ENCODE measurements at places on chromosomes 7 and 10. TPM values are rescaled to one million over a fixed set of nuclear protein-coding genes. Genes with fewer than 3 reads are reported as not detected.

DNA sequence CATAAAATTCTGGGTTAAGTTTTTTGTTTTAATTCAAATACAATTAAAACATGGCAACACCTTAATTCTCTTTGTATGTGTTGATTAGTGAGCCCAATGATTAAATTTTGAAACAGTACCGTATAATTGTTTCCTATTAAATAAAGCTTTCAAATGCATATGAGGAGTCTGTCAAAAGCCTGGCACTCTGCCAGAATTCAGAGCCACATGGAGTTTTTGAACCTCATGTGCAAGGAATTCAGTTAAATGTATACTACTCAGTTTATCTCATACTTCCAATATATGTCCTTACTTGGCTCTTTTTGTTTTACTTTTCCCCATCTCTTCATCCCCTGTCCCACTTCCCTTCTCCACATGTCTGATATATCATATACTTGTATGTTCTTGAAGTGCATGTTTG is 165.6 kb upstream of the FAM3C start:
- DNase-seq: no peak
- no peak overlapping the region for H3K27ac ChIP-seq
- no peaks in the 10 kb centered on the region for H3K36me3 ChIP-seq
- H3K4me1 ChIP-seq: no peaks in the 10 kb centered on the region
- H3K27me3 ChIP-seq: no peaks in the 10 kb centered on the region

GRCh38 chr10:129387258-129387525 is 79.8 kb upstream of the MGMT start:
- H3K36me3 ChIP-seq: no peaks in the 10 kb centered on the region
- H3K27me3 ChIP-seq: no peaks in the 10 kb centered on the region
- no peak overlapping the region for H3K27ac ChIP-seq
- no peaks in the 10 kb centered on the region for H3K4me1 ChIP-seq

DNA sequence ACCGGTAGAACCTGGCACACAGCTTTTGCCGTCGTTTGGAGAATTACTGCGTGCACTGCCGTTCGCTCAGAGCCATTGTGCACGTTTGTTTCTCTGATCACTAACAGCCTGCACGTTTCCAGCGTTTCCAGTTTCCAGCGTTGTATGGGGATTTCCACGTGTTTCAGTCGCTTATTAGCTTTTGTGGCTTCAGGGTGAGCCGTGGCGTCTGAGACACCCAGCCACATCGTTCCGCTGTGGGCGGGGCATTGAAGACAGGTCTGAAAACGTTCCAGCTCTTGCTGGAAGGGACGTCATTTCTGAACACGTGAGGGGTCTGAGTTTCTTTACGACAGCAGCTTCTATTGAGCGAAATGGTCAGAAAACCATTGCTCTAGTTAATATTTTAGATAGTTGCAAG is 164.8 kb downstream of the DNAJB6 start:
- H3K27ac ChIP-seq: no peak overlapping the region
- H3K4me3 ChIP-seq: no peak overlapping the region
- H3K27me3 ChIP-seq: no peaks in the 10 kb centered on the region

DNA sequence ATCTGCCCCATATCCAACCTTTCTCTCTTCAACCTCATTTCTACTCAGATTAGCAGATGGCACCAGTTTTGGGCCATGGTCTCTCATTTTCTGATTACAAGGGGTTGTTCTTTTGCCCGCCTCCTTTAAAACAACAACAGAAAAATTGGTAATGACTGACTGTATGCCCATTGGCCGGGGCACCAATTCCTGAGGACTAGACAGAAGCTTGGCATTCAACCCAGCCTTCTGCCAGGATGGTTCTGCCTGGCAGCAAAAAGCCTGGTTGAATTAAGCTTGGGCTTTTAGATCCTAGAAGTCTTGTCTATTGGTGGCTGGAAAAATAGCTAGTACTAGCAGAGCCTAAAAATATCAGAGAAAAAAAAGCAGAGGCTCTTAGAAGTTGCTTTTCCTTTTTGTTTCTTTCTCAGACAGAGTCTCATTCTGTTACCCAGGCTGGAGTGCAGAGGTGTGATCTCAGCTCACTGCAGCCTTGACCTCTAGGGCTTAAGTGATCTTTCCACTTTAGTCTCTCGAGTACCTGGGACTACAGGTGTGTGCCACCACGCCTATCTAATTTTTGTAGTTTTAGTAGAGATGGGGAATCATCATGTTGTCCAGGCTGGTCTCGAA is 402.6 kb downstream of the AUTS2 start:
- no peak overlapping the region for H3K4me3 ChIP-seq
- H3K36me3 ChIP-seq: no peaks in the 10 kb centered on the region
- DNase-seq: no peak

The CPA2 gene
- total RNA-seq: not detected

The PSD gene
- 2.5 TPM for total RNA-seq

The HOXA13 gene
- total RNA-seq: not detected
